ENCODE measurements at places on chromosomes 3 and 15.

- DNase-seq, result no peak
These were observed 105.1 kb downstream of the ZMAT3 start for GRCh38 chr3:178966299-178967176.

DNA sequence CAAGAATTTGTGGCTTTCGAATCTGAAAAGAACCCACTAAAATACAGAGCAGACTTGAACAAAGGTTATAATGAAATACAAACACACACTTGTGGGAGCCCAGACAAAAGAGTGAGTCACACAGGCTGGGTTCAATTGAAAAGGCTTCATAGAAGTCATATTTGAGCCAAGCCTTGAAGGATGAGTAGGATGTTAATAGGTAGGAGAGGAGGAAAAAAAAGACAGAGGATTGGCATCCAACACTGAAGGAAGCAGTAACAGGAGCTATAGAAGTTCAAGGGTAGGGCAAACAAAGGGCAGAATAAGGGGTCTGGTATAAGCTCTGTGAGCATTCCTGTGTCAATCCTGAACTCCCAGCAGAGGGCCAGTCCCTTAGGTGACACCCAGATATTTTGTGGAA, 325.4 kb downstream of the FOXP1 start:
- DNase-seq, result no peak

DNA sequence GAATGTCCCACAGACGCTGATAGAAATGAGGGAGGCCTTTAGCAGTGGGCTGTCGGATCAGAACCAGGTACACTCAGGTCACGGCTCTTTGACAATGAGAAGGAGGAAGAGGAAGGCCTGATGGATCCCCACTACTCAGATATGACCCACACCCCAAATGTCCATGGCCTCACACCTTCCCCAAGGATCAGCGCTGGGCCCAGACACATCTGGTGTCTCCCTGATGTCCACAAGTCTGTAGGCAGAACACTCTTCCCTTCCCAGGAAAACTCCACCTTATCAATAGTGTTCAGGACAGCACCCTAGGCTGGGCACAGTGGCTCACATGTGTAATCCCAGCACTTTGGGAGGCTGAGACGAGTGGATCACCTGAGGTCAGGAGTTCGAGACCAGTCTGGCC, 33.3 kb upstream of the SFMBT1 start:
- DNase-seq, result no peak

GRCh38 chr3:154023148-154023547, 98.0 kb upstream of the ARHGEF26 start:
- no peak for DNase-seq

DNA sequence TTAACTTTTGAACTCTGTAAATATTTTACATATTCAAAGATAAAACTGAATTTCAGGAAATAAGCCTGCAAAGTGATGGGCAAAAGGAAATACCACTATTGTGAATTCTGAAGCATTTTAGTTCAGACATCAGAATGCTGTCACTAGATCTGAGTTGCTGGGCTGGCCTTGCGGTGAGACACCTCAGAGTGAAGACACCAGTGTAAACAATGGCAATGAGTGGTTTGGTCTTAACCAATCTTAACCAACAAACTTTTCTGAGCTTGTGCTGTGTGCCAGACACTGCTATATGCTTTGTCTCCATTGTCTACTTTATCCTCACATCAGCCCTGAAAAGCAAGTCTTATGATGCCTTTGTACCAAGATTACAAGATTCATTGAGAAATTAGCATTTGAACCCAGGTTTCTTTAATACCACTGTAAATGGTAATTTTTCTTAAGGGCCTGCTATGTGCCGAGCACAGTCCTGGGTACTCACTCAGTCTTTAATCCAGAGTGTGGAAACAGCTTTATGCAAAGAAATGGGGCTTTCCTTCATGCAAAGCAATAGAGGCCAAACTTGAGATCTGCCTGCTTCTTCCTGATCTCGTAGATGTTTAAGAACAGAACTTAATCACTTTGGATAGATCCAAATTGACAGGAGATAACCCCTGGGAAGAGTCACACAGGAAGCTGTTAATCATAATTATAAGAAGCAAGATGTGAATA, 55.0 kb downstream of the TMEM39A start:
- DNase-seq, result no peak

DNA sequence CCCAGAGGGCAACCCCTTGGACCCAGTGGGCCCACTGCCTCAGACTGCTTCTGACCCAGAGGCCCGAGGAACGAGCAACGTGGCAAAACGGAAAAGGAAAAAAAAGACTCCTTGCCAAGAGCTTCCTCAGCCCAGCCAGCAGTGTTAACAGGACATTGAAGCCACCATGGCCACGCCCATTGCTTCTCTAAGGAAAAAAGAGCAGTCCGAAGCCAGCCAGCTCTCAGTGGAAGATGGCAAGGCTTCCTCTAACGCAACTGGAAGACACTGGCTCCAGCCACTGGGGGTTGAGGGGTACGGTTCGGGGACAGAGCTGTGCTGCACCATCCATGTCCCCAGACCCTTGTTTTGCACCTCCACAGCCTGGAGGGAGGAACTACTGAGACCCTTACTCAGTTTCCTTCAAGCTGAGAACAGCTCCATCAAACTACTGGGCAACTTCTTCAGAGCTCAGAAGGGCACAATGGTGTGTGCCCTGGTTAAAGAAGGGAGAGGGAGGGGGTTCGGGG, 10.7 kb downstream of the BMF start:
- DNase-seq, result peak; percentile 68

- DNase-seq, result no peak
These were observed 199.8 kb downstream of the STT3B start for GRCh38 chr3:31732548-31732947.

Measured in activated CD8-positive, alpha-beta memory T cell treated with anti-CD3 and anti-CD28 coated beads for 24 hours (primary cell).